Stimulated activated CD4-positive, alpha-beta T cell treated with anti-CD3 and anti-CD28 coated beads, Interleukin-2, amount 100 ng/mL, for 48 hours (primary cell): ENCODE measurements at places on chromosomes 13 and 19.

DNA sequence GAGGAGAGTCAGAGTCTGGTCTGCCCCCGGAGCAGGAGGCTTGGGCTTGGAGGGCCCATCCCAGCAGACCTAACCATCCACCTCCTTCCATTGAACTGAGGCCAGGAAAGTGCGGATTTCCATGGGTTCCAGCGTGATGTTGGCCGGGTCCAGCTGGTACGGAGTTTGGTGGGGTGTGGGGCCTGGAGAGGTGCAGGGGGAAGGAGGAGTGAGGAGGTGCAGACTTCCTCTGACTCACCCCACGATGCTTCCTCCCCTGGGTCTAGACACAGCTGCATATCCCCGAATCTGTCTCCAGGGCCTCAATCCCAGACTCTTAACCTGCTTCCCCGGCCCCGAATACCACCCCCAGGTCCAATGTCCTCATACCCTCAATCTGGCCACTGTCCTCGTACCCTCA is 20.0 kb downstream of the MAN2B1 start:
- no peak for DNase-seq

GRCh38 chr19:22354665-22355064 is 67.5 kb downstream of the ZNF98 start:
- DNase-seq: no peak

DNA sequence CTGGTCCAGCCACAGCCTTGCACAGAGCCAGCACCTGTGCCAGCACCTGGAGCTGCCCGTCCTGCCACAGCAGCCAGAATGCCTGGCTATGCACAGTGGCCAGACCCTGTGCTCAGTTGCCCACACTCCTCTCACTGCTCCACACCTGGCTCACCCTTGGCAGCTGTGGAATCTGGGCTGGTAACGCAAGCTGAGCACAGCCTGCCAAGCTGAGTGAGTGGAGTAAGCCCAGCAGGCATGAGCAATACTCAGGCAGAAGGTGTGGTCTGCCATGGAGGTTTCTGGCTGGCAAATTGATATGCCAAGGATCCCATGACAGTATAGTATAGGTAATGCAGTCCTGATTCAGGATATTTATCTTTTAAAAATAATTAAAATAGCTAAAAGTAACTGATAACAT is 122.2 kb downstream of the PCDH9 start:
- no peak for DNase-seq

DNA sequence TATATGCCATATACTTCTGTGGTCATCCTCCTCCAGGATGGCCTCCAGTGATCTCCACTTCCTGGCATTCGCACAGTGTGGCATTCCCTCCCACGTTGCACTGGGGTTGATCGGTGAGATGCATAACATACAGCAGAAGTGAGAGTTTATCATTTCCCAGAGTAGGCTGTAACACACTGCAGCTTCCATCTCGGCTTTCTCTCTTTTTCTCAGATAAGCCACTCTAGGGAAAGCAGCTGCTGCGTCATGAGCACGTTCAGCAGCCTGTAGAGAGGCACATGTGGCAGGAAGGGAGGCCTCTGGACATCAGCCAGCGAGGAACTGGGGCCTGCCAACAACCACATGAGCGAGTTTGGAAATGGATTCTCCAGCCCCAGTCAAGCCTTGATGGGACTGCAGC is 807.1 kb downstream of the DIAPH3 start:
- no peak for DNase-seq

- DNase-seq: no peak
Measured at GRCh38 chr13:93004919-93005318, 221.7 kb upstream of the GPC6 start.

DNA sequence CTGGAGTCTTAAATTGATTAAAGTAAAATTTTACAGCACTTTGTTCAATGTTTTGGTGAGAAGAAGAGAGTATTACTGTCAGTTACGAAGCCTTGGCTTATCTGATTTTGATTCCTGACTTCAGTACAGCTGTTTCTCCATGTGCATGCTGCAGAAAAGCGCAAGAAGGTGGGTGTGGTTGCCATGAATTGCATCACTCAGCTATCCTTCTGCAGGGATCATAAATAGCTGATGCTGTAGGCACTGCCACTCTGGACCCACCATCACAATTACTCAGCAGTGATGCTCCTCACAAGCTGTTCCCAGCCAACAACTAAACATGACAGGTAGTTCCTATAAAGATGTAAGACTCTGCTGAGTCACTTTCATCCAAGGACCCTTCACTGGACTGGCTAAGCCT is 321.2 kb downstream of the IRS2 start:
- no peak for DNase-seq

DNA sequence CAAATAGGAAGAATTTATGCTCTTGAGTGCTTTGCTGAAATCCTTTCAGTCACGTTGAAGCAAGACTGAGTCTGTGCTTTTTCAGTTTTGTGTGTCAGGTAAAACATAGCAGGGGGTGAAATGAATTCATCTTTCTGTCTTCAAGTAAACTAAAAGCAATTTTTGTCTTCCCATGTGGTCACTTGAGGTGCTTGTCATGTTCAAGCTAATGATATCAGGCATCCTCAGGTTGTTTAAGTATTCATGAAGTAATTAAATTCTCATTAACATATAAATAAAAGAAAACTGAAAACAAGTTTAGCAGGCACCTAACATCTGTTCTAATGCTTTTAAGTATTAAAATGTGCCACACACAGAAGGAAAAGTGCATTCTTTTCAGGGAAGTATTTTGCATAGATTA is 2701.3 kb downstream of the PCDH9 start:
- no peak for DNase-seq

DNA sequence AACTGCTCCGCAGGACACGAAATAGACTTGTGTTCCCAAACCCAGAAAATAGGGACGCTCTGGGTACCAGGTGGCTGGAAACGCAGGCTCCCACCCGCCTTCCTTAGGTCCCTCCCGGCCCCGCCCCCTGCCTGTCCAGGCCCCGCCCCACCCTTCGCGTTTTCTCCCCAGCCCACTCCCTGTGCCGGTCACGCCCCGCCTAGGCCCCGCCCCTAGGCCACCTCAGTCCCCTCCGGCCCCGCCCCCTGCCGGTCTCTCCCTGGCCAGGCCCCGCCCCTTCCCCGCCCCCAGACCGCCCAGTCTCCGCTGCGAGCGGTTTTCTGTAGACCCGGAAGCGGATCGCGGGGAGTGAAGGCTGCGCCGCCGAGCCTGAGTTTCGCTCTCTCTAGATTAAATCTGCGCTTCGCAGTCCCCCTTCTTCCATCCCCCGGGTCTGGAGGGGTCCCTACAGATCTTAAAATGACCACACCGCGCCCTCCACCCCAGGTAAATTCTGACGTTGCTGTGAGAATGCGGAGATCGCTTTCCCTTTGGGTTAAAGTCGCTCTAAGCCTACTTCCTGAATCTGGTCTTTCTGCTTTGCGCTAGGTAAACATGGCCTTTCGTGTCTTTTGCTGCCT is 3.7 kb upstream of the ZNF665 start:
- peak; percentile 97 for DNase-seq

GRCh38 chr13:38897521-38897920 is 93.1 kb downstream of the STOML3 start:
- no peak for DNase-seq

- no peak for DNase-seq
Measured at GRCh38 chr19:39924952-39925351, 9.5 kb downstream of the FCGBP start.

- DNase-seq: no peak
Measured at GRCh38 chr13:33634546-33634982, 183.4 kb upstream of the RFC3 start.

DNA sequence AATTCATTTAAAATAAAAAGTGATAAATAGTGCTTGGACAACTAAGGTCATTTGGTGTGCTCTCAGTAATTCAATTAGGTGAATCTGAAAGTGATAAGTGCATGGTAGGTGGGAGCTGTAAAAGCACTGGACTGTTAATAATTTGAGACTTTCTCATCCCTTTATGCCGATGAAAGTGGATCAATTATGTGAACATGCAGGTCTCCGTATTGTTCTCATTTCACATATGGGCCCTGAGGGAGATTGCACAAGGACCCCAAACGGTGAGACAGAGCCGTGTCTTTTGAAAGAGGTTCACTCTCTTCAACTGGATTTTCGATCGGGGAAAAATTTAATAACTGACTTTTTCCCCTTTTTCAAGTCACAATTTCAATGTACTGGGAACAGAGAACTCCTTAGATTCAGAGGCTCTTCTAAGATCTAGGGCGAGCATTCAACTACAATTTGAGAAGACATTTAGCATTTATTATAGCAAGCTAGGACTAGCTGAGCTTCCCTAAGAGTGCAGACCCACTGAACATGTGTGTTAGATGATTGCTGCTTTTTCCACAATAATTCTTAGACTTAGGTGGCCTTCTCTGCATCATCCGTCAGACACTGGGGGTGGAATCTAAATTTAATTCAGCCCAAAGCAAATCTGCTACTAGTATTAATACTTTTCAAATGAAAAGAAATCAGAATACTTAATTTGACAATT is 347.6 kb downstream of the OXGR1 start:
- DNase-seq: no peak

GRCh38 chr19:54532528-54532927 is 29.9 kb downstream of the LAIR2 start:
- no peak for DNase-seq

GRCh38 chr19:42311657-42312056 is 1.5 kb upstream of the TMEM145 start:
- no peak for DNase-seq

- DNase-seq: peak; percentile 19
Measured at GRCh38 chr13:20828539-20829364, 55.0 kb upstream of the EEF1AKMT1 start.

DNA sequence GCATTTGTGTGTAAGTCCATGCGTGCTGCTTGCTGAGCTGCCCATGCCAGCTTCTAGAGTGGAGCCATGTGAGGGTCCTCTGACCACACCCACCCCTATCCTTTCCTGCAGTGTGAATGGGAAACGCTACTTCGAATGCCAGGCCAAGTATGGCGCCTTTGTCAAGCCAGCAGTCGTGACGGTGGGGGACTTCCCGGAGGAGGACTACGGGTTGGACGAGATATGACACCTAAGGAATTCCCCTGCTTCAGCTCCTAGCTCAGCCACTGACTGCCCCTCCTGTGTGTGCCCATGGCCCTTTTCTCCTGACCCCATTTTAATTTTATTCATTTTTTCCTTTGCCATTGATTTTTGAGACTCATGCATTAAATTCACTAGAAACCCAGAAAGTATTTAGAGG is 10.3 kb downstream of the TBCB start:
- DNase-seq: no peak

DNA sequence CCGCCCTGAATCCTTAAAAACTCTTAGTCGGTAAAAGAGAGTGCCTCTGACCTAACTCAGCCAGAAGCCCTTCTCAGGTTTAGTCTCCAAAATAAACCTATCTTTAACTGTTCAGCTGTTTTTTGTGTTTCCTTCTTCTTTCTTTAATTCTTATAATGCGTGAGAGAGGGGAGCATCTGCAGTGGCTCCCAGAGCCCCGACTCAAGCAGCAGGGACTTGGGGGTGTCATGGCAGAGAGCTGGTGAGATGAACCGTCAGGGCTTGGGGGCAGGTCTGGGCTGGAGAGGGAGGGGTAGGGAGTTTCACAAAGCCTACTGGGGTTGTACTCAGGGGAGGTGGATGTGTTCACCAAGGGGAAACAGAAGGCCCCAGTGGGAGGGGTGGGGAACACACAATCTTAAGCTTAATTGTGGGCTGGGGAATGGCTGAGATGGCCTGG is 16.8 kb upstream of the SIGLEC6 start:
- DNase-seq: no peak

GRCh38 chr13:39186205-39186875 is 148.1 kb downstream of the NHLRC3 start:
- DNase-seq: no peak

- DNase-seq: no peak
Measured at GRCh38 chr13:113485545-113485944, 5.0 kb downstream of the DCUN1D2 start.

DNA sequence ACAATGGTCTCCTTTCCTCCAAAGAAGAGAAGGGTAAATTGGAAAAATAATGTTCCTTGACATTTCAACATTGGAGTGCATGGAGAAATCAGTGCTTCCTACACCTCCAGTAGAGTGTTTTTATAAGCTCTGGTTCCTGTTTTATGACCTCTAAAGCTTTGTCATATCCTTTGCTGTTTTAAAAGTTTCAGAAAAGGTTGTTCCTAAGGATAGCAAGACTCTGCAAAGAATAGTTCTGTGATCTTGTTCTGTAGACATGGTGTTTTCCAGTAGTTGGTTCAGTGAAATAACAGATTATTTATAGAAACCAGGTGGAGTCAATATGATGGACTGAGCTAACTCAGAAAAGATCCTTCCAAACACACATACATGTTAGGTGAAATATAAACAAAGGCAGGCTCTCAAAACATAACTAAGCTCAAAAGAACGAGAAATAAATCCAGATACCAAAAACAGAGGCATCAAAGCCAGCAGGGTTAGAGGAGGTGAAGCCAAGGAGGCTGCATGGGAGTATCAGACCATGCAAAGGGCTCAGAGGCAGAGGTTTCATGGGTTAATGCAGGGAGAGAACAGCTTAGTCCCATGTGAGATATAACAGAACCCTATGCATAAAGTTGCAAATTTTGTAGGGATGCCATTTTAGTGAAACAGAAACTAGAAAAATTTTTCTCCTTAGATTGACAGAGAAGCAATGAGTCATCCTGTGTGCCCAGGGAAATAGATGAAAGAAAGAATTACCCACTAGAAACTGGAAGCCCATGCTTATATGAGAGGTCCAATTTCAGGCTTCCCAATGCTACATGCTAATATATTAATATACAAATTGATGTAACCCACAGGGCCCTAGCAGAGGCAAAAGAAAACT is 44.3 kb downstream of the SHISA2 start:
- DNase-seq: no peak

DNA sequence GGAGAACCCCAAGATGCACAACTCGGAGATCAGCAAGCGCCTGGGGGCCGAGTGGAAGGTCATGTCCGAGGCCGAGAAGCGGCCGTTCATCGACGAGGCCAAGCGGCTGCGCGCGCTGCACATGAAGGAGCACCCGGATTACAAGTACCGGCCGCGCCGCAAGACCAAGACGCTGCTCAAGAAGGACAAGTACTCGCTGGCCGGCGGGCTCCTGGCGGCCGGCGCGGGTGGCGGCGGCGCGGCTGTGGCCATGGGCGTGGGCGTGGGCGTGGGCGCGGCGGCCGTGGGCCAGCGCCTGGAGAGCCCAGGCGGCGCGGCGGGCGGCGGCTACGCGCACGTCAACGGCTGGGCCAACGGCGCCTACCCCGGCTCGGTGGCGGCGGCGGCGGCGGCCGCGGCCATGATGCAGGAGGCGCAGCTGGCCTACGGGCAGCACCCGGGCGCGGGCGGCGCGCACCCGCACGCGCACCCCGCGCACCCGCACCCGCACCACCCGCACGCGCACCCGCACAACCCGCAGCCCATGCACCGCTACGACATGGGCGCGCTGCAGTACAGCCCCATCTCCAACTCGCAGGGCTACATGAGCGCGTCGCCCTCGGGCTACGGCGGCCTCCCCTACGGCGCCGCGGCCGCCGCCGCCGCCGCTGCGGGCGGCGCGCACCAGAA is 1.1 kb downstream of the SOX1 start:
- no peak for DNase-seq

- no peak for DNase-seq
Measured at GRCh38 chr13:28447989-28448388, 46.9 kb downstream of the FLT1 start.
